ENCODE measurements at places on chromosomes 3 and 15. TPM values are rescaled to one million over a fixed set of nuclear protein-coding genes. Genes with fewer than 3 reads are reported as not detected.
A peak's percentile ranks its signal among the peaks of the same experiment; 100 is the strongest.

GRCh38 chr3:46112296-46112695, 85.0 kb upstream of the XCR1 start:
- no peak for DNase-seq

- DNase-seq = no peak
Observed at GRCh38 chr3:44825264-44825925, 36.3 kb upstream of the TMEM42 start.

- DNase-seq = no peak
Observed at GRCh38 chr15:23503980-23504379, 56.9 kb upstream of the GOLGA6L2 start.

- peak; percentile 30 for DNase-seq
Observed at GRCh38 chr3:128808672-128809071, 70.7 kb upstream of the ACAD9 start.

Gene TMF1
- polyA plus RNA-seq = 17.9 TPM

- no peak for DNase-seq
Observed at GRCh38 chr15:74869726-74870407, 3.3 kb downstream of the SCAMP2 start.

Gene TAGLN3
- polyA plus RNA-seq = 171 TPM

- DNase-seq = no peak
Observed at GRCh38 chr3:43206105-43206504, 80.2 kb upstream of the SNRK start.

Gene PXYLP1
- 41.7 TPM for polyA plus RNA-seq

GRCh38 chr3:63500196-63500595, 152.3 kb upstream of the SNTN start:
- DNase-seq = no peak

Gene PLA2G4D
- 0.10 TPM for polyA plus RNA-seq

DNA sequence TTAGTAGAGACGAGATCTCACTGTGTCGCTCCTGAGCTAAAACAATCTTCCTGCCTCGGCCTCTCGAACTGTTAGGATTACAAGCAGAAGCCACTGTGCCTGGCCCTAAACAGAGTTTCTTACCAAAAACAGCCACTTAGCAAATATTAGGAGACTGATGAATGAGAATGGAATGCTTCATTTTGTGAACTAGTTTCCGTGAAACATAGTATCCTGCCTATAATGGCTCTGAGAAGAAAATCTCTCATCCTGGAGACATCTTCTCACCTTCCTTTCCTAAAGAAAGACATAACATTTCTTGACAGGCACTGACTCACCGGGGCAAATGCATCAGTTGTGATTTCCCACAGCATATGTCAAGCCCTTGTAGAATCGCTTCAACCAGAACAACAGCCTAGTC, 44.9 kb downstream of the GJD2 start:
- no peak for DNase-seq

DNA sequence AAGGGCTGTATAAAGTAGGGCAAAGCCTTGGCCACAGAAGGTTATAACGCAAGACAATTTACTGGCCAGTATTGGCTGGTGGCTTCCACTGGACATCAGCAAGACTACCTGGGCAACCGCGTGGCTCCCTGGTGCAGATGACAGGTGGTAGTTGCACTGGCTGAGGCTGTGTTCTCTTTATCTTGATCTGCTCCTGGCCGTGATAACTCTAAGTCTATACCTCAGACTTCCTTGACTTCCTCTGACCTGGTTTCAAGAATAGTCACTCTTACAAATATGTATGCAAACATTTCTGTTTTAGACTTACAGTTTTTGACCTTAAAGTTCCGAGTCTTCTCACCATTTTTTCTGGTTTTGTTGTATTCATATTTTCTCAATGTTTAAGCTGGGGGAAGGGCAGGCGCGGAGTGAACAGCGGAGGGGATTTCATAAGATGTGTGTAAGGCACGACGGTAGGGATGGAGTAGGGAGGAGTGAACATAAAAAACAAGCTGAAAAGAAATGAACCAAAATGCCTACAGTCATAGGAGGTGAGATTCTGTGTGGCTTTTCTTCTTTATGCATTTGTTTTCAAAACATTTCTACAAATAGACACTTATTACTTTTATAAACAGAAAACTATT, 15.2 kb upstream of the TMEM212 start:
- no peak for DNase-seq

GRCh38 chr3:27081992-27082607, 287.1 kb downstream of the NEK10 start:
- DNase-seq = no peak

GRCh38 chr3:141064255-141064926, 13.2 kb downstream of the SPSB4 start:
- no peak for DNase-seq

- DNase-seq = no peak
Observed at GRCh38 chr3:171169866-171170265, 143.3 kb upstream of the SLC2A2 start.

- DNase-seq = no peak
Observed at GRCh38 chr3:129606636-129607390, at the start of gene PLXND1. PLXND1 (minus strand) TSS chr3:129606676; CDS start chr3:129606639, 37 bp downstream.

DNA sequence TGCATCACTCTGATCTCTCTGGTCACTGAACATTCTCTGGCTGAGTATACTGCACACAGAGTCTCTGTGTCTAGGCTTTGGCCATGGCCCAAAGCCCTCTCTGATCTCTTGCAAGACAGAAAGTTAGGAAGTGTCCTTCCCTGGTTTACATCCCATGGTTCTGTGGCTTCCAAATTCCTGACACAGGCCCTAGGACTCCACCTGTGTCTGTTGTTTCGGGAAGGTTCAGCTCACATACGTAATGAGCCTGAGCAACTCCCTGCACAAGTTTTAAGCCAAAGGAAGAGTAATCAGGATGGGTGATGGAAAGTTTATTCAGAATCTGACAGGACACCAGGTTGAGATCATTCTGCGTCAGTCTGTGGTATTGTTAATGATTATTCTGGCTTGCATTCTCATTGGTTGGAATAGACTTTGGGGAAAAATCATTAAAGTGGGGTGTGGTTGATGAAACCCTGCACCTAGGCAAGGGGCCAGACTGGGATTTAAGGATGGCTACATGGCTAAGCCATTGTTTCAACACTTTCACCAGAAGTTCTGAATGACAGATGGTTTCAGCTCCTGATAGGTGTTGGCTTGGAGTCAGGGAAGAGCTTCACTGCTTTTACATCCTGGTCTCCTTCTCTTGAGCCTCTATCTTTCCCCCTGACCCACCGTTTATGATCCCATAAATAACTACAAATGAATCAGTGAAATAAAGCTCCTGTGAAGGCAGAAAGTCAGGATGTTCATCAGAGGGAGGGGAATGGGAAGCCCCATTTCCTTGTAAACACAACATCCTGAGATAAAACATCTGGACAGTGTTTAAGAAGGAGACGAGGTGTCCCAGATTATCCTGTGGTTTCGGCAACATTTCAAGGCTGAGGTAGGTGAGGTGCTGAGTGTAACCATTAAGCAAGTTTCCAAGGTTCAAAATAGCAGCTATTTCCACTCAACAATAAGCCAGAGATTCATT, 14.1 kb downstream of the LCMT2 start:
- no peak for DNase-seq

Gene LRRC2
- 2.5 TPM for polyA plus RNA-seq

- DNase-seq = no peak
Observed at GRCh38 chr3:186361762-186362536, at the start of gene DGKG. DGKG (minus strand) TSS chr3:186362234; CDS start chr3:186320459, 41,775 bp downstream.

DNA sequence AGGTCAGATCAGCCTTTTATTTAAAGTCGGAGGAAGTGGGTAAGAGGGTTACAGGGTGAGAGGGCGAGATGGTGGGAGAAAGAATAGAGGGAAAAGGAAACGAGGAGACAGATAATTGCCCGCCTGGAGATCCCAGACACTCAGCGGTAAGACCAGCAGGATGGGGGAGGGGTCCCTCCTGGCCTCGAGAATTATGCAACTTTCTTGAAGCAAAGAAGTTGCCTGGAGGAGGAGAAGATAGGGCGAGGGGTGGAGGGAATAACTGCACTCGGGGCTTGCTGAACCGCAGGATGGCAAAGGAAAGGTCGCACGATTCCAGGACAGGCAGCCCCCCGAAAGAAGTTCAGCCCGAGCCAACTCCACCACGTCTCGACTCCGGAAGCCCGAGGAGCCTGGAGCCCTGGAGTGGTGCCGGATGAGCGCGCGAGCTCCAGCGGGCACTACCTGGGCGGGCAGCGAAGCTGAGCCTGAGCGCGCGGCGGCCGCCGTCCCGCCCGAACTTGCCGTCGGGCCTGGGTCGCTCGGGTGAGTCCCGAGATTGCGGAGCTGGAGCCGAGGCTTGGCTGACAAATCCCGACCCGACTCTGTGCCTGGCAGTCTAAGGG, 402 bp downstream of the WWTR1 start:
- DNase-seq = no peak

DNA sequence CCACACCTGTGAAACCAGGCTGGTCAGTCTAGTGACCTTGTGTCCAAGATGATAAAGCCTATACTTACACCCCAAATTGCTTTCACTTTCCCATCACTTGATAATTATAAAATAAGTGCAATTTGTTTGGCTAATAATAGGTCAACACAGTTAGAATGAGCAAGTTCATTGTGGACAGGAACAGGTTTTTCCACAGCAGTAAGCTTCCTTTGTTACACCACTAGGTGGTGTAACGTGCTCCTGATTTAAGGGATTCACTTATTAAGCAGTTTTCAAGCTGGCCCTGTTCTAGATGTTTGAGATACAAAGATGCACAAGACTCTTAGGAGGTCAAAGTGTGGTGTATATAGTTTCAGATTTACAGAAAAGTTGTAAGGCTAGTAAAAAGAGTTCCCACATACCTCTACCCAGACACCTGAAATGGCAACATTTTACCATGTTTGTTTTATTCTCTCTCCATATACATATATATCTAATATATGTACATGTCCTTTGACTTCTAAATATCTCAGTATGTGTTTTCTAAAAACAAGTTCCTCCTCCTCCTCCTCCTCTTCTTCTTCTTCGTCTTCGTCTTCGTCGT, 6.8 kb upstream of the MFSD1 start:
- DNase-seq = no peak

- DNase-seq = no peak
Observed at GRCh38 chr15:99016680-99017321, 9.2 kb upstream of the PGPEP1L start.

DNA sequence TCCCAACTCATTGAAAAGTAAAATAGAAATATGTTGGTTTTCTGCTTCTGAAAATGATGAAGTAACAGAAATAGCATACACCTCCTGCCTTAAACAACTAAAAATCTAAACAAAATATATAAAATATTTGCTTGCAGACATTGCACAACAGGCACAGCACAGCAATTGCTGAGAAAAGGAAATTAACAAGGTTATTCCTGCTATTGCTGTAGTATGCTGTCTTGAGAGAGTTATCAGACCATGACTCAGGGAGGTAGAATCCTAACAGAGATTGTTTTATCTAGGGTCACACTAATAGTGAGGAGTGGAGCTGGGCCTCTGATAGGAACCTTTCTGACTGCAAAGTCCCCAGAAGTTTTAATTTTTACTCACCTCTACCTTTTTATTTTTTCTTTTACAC, 72.6 kb downstream of the ZBTB20 start:
- DNase-seq = no peak

Gene ATP13A4
- polyA plus RNA-seq = 45.2 TPM

GRCh38 chr3:6667354-6667753, 193.6 kb upstream of the GRM7 start:
- DNase-seq = no peak

- DNase-seq = no peak
Observed at GRCh38 chr3:70620367-70620766, 307.9 kb upstream of the MDFIC2 start.

DNA sequence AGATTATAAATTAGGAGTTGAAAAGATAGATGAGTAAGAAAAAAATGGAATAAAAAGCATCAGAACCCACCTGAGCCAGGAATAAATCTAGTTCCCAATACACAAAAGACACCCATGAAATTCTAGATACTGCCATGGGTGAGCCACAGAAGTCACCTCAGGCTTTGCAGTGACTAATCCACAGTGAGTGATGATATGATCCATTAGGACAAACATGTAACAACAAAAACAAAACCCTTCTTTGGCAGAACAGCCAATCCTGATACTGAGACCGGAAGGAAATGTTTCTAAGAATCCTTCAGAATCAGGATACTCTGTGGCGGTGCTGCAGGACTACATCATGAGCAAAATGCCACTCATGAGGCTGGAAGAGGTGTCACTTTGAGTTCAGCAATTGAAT, 15.0 kb upstream of the MINDY4B start:
- no peak for DNase-seq

- no peak for DNase-seq
Observed at GRCh38 chr3:144272680-144273079, 301.1 kb downstream of the DIPK2A start.

Gene SLC22A13
- 0.42 TPM for polyA plus RNA-seq

GRCh38 chr15:36415643-36416042, 163.8 kb upstream of the CDIN1 start:
- DNase-seq = no peak

DNA sequence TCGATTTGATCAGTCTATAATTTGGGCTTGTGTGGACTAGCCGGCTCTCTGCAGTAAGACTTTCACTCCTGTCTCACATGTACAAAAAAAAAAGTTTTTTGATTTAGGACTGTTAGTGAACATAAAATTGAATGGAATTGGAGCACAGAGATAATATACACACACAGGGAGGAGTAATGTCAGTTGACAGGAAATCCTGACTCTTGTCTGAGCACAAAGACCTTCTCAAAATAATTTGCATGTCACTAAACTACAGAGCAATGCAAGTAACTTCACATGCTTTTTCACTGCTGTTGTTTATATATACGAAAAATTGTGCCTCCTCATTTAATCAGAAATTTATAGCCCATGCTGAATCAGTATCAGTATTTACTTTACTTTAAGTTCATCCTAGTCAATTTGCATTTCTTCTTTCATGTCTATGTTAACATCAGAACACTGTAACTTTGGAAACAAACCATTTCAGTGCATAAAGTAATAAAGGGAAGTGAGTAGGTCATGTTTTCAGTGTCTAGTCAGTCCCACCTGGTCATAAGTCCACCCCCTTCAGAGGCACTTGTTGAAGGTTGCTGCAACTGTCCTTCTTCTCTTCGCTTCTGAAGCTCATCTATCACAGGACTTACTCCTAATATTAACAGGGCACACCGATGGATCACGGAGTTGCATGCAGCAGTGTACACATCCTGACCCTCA, 115.8 kb downstream of the FBXL22 start:
- no peak for DNase-seq

DNA sequence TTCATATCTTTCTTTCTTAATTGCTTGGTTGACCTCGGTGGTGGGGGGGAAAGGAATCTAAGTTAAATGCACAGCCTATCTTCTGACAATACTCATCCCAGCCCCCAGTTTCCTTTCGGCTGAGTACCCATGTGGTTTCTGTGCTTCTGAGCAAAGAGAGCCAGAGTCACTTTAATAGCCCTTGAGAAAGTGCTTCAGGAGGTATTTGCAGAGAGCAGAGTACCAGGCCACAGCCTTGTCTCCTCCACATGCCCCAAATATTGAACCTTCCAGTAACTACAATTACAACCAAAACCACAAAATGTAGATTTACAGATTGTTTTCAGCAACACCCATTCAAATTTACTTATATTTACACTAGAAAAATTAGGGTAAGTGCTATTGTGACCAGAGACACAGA, 647.4 kb downstream of the NR2F2 start:
- DNase-seq = no peak

DNA sequence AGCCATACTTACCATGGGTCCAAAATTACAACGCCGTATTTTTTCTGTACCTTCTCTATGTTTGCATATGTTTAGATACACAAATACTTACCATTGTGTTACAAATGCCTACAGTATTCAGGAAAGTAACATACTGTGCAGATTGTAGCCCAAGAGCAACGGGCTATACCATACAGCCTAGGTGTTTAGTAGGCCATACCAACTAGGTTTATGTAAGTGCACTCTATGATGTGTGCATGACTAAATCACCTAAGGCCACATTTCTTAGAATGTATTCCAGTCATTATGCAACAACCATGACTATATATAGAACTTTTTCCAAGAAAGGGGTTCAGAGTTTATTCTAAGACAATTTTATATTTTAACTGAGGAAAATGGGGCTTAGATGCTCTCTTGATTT, 411.7 kb downstream of the MAGI1 start:
- no peak for DNase-seq

Gene CRABP1
- polyA plus RNA-seq = 326 TPM

All from spinal cord (tissue), 10 donors.